ENCODE measurements at places on chromosomes 5 and 9. TPM values are rescaled to one million over a fixed set of nuclear protein-coding genes. Genes with fewer than 3 reads are reported as not detected.

SPATA31D4 gene
- not detected for polyA plus RNA-seq

LCN15 gene
- polyA plus RNA-seq, result not detected

DNA sequence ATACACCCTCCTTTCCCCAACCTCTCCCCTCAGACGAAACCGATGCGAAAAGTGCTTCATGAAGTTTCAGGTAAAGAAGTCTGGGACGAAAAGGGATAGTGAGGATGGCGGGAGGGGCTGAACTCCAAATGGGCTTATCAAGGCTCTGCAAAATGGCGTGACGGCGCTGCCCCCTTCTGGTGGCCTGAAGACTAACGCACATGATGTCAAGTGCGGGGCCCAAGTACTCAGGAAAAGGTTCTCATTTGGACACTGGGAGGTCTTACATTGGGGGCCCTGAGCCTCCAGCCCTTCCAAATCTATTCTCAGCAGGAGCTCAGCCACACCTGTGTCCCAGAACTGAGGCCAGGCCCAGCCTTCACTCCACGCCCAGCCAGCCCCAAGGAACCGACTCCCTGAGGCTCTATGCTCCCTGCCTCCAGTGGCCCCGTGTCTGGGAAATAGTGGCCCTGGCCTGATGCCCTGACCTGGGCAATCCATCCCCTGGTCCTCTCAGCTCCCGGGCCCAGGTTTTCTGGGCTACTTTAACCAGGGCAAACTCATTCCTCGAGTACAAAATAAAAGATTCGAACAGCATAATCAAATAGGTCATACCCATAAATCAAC is 119.9 kb downstream of the KCNIP1 start:
- H3K36me3 ChIP-seq, result no peaks in the 10 kb centered on the region
- no peaks in the 10 kb centered on the region for H3K4me1 ChIP-seq
- H3K27me3 ChIP-seq, result peaks cover 3% of the 10 kb centered on the region

DNA sequence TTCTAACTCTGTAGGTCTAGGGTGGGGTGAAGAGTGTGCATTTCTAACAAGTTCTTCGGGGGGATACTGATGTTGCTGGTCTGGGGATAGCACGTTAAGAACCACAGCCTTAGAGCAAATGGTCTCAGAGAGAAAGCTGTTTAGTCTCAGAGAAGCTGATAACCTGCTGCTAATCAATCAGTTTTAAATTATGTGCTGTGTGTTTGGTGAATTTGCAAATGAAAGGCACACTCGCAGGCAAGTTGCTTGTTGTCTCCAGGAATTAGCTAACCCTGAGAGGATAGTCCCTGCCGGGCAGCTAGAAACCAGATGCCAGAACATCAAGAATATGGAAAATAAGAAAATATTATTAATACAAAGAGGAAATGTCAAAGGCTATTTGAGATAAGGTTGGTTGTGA is 79.2 kb downstream of the DMRT2 start:
- no peak overlapping the region for H3K27ac ChIP-seq
- H3K27me3 ChIP-seq, result no peaks in the 10 kb centered on the region
- H3K36me3 ChIP-seq, result no peaks in the 10 kb centered on the region
- no peak for DNase-seq
- no peaks in the 10 kb centered on the region for H3K4me1 ChIP-seq

B4GALT7 gene
- polyA plus RNA-seq, result 101 TPM

DNA sequence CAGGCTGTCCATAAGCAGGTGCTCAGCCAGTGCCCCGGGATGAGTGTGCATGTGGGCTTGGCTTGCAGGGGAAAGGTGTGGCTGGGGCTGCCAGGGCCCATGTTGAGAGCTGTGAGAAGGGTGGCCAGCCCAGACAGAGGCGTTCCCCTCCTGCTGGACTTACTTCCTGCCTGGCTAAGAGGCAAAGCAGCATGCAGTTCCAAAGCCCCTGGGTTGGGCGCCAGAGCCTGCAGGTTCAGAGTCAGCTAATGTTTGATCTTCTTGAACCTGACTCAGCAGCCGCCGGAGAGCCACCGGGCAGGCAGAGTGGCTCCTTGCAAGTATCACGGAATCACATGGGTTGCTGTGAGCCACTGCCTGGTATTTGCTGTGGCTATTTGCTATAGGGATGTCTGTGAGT is 168.4 kb upstream of the MAP1B start:
- H3K27me3 ChIP-seq, result peaks cover 35% of the 10 kb centered on the region
- no peak overlapping the region for H3K27ac ChIP-seq
- no peaks in the 10 kb centered on the region for H3K4me1 ChIP-seq
- no peak overlapping the region for H3K4me3 ChIP-seq
- H3K36me3 ChIP-seq, result no peaks in the 10 kb centered on the region

Data from endothelial cell of umbilical vein (primary cell).